ENCODE measurements at places on chromosomes 12 and 14.

- no peak for DNase-seq
Observed at GRCh38 chr12:10293570-10294227, 14.0 kb upstream of the KLRD1 start.

GRCh38 chr12:10223208-10223607, 10.5 kb downstream of the GABARAPL1 start:
- DNase-seq: no peak

DNA sequence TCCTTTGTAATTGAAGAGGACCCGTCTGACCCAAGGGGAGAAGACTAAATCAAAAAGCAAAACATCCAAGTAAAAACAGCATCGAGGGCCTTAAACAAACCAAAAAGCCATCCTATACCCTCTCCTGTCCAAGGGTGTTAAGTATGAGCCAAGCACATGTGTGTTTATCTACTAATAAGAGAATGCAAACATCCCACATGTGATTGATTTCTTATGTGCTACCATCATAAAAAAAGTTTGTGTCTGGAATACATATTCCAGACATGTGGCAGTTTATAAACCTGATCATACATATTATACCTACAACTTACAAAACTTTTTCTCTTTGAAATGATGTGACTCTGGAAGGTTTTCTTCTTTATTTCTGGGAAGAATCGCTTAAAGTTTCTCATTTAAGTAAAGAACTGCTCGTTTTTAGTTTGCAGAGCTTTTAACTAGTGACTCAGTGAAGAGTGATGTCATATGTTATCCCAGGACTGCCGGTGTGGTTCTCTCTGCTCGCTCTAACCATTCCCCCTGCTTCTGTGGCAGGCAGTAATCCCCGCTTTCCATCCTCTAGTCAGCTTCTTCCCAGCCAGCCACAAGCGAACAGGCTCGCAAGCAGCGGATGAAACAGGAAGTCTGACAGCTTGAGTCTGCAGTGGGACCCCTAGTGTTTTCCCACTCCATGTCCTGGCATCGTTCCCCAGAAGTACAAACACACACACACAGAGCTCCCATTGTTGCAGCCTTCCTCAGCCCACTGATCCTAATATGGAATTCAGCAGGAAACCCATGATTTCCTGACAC, 431 bp upstream of the RHOJ start:
- peak; percentile 100 for DNase-seq

DNA sequence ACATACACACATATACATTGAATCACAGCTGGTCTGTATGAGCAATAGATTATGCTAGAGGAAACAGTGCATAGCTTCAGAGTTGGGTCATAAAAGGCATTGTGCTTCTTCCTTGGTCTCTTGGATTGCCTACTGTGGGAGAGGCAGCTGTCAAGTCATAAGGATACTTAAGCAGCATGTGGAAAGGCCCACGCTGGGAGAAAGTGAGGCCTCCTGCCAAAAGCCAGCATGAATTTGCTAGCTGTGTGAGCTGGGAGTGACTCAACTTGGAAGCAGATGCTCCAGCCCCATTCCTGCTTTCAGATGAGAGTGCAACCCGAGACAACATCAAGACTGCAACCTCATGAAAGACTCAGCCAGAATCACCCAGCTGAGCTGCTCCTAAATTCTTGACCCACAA, 311.9 kb upstream of the TBX3 start:
- DNase-seq: peak; percentile 39
